Stimulated activated CD4-positive, alpha-beta T cell treated with anti-CD3 and anti-CD28 coated beads, TNF-alpha, amount 100 ng/mL, for 24 hours (primary cell): ENCODE measurements at places on chromosomes 3 and 15.

GRCh38 chr15:52100807-52101442 is 11.7 kb downstream of the BCL2L10 start:
- no peak for DNase-seq

DNA sequence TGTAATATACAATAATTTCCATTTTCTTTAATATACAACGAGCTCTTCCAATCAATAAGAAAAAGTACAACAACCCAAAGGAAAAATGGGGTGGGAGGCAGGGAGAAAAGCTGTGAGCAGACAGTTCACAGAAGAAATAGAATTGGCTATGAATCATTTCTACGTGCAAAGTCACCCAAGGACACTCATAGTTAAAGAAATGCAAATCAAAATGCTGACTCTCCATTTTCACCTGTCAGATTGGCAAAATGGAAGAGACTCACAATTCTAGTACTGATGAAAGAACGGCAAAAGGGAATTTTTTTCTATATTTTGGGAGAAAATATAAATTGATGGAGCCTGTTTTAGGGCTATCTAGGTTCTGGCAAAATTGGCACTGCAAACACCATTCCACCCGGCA is 116.3 kb upstream of the MEF2A start:
- no peak for DNase-seq

DNA sequence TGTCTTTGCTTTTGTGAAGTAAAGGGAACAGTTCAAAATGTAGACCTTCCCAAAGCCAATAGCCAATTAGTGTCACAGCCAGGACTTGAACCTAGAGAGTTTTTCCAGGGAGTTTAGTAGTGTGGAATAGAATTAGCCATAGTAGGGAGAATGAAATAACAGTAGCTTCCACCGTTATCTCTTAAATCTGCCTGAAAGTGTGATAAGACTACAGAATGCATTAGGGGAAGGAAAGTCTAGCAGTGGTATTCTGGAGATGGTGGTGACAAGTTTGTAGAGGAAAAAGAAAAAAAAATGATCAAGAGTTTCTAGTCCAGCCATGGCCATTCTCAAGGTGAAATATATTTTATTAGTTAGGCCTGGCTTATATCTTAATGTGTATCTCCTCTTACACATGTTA is 13.8 kb downstream of the ATP11B start:
- DNase-seq: no peak

- DNase-seq: no peak
These were observed 147.0 kb downstream of the APBA2 start for GRCh38 chr15:29032751-29033150.

DNA sequence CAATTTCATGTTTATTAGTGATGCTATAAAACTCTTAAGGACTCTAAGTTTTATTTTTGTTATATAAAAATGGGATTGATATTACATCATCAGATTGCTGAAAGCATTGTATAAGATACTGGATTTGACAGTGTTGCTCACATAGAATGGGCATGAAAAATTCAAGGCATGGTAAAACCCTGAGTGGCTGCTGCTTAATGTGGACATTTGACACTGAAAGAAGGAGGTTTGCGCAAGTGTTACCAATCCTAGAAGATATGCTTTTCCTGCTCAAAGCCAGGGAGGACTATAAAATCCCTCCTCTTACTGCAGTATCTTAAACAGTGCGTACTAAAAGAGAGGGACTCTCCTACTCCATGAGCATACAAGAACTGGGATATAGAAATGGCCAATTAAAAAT is 65.8 kb upstream of the PTX3 start:
- no peak for DNase-seq

DNA sequence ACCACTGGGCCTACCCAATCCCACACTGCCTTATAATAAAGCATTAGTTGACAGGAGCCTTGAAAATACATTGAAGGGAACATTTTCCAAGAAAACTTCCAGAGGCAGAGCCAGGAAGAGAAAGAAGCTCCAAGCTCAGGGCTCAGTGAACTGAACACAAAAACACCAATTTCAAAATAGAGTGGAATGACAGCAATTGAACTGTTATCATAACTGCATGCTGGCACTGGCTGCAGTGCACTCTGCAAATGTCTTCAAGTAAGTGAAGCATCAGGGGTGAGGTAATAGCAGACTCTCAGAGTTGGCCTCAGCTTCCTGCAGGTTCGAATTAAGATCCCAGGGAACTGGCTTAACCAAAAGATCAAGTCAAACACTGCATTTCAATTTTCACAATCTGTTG is 388.0 kb upstream of the WNT5A start:
- no peak for DNase-seq

- no peak for DNase-seq
These were observed 328.9 kb downstream of the THSD4 start for GRCh38 chr15:71444032-71444810.

DNA sequence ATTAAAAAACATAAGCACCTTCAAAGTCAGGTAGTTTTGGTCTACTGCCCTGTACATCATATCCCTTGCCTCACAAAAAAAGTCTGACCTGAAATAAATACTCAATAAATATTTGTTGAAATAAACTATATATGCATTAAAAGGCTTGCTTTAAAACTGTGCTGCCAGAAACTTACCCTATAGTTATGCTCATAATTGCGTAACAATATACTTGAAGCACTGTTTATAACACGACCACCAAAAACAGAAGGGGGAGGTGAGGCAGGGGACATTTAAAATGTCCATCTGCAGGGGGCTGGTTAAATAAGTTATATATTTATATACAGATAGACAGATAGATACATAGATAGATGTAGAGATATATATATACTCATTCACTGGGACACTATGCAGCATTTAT is 549.5 kb downstream of the MAGI1 start:
- DNase-seq: no peak

DNA sequence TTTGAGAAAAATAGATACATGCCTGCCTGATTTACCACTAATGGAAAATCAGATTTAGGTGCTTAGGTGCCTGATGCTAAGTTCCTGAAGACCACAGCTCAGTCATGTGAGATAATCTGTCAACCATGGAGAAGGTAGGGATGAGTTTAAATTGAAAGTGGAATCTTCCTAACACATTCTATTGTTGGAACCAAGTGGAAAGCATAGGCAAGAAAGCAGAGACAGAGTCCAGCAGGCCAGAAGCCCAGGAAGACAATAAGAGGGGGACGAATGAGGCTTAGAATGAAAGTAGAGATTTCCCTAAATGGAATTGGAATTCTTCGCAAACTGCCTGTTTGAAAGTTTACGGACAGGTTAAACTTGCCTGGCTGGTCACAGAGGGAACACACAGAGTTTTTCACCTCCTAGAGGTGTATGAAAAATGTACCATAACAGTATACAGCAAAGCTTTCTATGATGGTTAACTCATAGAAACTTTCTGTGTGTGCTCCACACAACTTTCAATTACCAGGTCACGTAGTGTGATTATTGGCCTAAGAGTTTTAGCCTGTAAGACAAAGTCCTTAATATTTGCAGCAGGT is 453.8 kb upstream of the KCNMB2 start:
- DNase-seq: no peak

DNA sequence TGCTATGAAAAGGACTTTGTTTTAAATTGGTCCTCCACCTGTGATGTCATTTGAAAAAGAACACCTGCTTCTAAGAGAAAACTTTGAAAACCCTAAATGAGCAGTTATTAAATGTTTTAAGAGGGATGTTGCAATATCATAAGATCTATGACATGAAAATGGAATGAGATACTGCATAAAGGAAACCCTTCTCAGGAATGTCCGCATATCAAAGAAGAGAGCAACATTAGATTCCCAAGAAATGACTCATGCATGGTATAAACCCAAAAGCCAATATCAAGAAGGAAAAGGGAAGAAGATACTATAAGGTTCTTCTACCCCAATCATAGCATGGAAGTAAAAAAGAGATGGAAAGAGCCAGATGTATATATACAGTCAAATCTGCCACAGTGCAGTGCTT is 627.5 kb upstream of the LMCD1 start:
- no peak for DNase-seq
